ENCODE measurements at places on chromosomes 4 and X.

- no peak for DNase-seq
Observed at GRCh38 chrX:65463550-65463949, 71.0 kb downstream of the LAS1L start.

DNA sequence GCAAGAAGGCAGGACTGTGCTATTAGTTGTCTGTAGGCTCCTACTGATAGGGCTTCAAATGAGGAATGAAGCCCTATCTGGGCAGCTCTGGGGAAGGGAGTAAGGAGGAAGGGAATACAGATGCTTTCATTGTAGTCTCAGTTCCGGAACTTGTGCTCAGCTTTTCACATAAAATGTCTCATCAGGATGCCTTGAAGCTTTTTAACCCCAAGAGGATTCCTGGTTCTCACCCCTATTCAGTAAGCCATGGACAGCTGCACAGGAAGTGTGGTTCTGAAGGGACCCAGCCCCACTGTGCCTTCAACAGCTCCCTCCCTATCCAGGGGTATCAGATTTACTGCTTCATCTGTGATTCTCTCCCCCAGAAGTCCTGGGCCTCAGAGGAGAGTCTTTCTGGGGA is 5.0 kb downstream of the ARMCX5 start:
- DNase-seq: no peak

DNA sequence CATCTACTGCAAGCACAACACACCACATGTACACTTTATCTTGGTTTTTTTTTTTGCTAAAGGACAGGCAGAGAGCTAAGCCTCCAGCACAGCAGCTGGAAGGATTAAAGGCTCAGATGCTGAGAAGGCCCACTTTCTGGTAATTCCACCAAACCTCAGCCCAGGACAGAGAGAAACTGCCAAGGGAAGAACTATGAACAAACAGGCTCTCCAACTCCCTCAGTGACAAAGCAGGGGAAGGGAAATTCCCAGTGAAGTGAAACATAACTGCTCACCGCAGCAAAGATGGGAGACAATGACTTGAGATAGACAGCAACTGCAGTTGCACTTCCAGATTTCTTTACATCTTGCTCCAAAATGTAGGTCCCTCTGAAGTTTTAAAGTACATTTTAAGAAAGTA is 4.8 kb downstream of the PROM1 start:
- no peak for DNase-seq

DNA sequence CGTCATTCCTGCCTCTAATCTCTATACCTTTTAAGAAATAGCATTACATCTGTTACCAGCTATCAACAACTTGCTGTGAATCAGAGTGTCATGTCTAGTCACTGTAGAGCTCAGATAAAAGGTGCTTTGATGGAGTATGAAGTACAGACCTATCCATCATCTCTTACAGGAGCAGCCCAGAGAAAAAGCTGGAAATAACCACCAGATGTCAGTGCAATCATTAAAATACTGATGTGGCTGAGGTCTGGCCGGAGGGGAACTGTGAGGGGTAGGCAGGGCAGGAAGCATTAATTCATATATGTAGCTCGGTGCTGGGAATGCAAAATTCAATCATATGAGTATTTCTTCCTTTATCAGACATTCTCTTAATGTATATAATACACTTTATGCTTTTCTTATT is 100.6 kb downstream of the AKAP4 start:
- no peak for DNase-seq

GRCh38 chr4:85968945-85969819 is 390.7 kb downstream of the MAPK10 start:
- DNase-seq: peak; percentile 73

DNA sequence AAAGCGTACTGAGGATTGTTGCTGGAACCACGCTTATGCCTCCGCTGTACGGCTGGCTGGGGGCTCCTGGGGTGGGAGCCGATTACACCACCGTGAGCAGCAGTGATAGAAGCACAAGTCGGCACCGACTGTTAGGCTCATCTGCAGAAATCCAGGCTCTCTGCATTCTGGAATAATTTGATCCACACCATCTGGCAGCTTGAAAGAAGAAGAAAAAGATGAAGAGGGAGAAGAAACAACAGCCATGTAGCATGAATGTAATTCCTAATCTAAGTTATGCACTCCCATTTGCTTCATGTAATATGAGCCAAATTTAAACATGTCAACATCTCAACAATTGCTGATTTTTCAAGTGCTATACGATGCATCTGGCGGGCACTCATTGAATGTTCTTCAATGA is 84.6 kb upstream of the DHX15 start:
- no peak for DNase-seq

DNA sequence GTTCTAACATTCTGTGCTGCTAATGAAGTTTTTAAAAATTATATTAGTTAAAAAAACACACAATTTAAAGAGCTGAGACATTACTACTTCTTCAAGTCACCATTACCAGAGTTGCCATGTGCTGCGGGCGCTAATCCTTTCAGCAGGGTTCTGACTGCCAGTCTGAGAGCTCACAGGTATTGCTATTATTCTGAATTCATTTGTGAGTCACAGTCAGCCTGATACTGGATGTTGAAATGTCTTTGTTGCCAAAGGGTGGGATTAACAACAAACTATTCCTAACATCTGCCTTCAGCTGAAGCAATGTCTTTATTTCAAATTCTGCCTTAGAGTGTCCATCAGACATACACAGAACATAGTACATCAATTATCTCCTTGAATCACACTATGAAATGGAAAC is 197.1 kb upstream of the FGF13 start:
- DNase-seq: no peak

- DNase-seq: no peak
Observed at GRCh38 chr4:122577808-122578781, 42.8 kb downstream of the IL21 start.

- DNase-seq: no peak
Observed at GRCh38 chr4:94551643-94552564, 100.2 kb downstream of the PDLIM5 start.

DNA sequence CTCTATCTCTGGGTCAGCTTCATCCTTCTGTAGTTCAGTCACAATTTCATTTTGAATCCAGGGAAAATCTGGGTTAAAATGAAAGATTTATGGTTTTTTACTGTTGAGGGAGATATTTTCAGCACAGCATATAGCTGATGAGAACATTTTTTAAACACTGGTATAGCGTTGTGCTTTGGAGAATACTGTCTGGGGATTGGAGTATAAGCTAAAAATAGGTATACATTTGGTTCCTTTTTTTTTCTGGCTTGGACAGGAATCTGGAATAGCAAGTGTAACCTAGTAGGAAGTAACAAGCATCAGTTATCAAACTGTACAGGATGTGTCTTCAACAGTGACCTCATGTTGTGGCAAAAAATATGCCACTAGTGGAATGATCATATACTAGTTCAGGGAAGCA is 149.1 kb downstream of the GRXCR1 start:
- DNase-seq: no peak

Measured in foreskin fibroblast (primary cell).